Astrocyte (in vitro differentiated cells and primary cell): ENCODE measurements at places on chromosomes 11 and 22.

- H3K27me3 ChIP-seq, result no peaks in the 10 kb centered on the region
- no peak overlapping the region for H3K4me3 ChIP-seq
- peaks cover 20% of the 10 kb centered on the region for H3K4me1 ChIP-seq
- DNase-seq, result no peak
- H3K27ac ChIP-seq, result no peak overlapping the region
Measured at GRCh38 chr11:31874631-31875191, 63.6 kb upstream of the PAX6 start.

GRCh38 chr11:118450451-118450850, 14.2 kb downstream of the KMT2A start:
- no peaks in the 10 kb centered on the region for H3K27me3 ChIP-seq
- H3K4me1 ChIP-seq, result peaks cover 5% of the 10 kb centered on the region
- H3K27ac ChIP-seq, result no peak overlapping the region

GRCh38 chr22:31818481-31819392, 64.9 kb downstream of the DEPDC5 start:
- no peak overlapping the region for H3K4me3 ChIP-seq
- H3K27ac ChIP-seq, result no peak overlapping the region
- peaks cover 8% of the 10 kb centered on the region for H3K4me1 ChIP-seq
- peaks cover 33% of the 10 kb centered on the region for H3K36me3 ChIP-seq
- DNase-seq, result peak; percentile 51

DNA sequence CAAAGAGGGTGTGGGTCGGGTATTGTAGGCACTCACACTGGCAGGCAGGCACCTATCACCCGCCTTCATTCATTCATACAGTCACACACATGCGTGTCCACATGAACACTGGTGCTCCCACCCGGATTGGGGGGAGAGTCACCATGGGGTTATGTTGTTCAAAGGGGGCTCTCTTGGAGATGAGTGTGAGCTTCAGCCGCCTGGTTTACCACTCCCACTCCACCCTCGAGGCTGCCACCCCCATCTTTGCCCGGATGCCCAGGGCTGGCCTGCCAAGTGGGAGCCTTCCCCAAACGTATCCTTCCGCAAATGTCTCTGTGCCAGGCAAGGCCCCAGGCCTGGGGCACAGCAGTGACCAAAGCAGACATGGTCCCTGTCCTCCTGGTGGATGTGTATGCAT, 22.6 kb downstream of the MRGPRD start:
- no peaks in the 10 kb centered on the region for H3K36me3 ChIP-seq
- no peak overlapping the region for H3K4me3 ChIP-seq
- DNase-seq, result no peak
- H3K4me1 ChIP-seq, result peaks cover 6% of the 10 kb centered on the region
- no peak overlapping the region for H3K27ac ChIP-seq
- no peaks in the 10 kb centered on the region for H3K27me3 ChIP-seq

GRCh38 chr11:123314972-123315371, 115.1 kb upstream of the GRAMD1B start:
- H3K36me3 ChIP-seq, result no peaks in the 10 kb centered on the region
- no peak overlapping the region for H3K27ac ChIP-seq
- H3K4me3 ChIP-seq, result no peak overlapping the region
- H3K4me1 ChIP-seq, result no peaks in the 10 kb centered on the region
- peaks cover 17% of the 10 kb centered on the region for H3K27me3 ChIP-seq

DNA sequence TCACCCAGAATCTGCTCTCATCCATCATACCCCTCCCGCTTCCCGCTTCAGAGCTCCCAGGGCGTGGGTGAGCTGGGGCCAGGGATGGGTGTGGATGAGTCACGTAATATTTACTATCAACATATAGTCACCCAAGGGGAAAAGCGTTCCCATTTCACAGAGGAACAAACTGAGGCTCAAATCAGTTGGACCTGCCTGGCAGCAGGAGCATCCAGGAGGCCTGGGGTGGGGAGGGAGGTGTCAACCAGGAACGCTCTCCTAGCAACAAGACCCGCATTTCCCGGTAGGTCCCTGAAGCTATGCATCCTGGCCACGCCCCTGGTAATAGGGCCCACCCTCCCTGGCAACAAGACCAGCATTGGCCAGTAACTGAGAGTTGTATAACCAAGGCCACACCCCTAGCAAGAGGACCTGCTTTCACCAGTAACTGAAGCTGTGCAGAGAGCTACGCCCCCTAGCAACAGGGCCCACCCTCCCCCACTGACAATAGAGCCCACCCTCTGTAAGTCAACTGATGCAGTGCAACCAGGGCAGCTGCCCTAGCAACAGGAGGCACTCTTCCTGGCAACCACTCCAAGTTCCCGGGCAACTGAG, 32.7 kb upstream of the TXNRD2 start:
- no peaks in the 10 kb centered on the region for H3K36me3 ChIP-seq
- H3K27me3 ChIP-seq, result no peaks in the 10 kb centered on the region
- H3K4me3 ChIP-seq, result no peak overlapping the region
- DNase-seq, result peak; percentile 69
- H3K27ac ChIP-seq, result no peak overlapping the region
- H3K4me1 ChIP-seq, result peaks cover 10% of the 10 kb centered on the region

- H3K4me3 ChIP-seq, result no peak overlapping the region
- no peaks in the 10 kb centered on the region for H3K27me3 ChIP-seq
- H3K36me3 ChIP-seq, result no peaks in the 10 kb centered on the region
- no peak overlapping the region for H3K27ac ChIP-seq
- no peak for DNase-seq
- H3K4me1 ChIP-seq, result no peaks in the 10 kb centered on the region
Measured at GRCh38 chr22:48393041-48393370, 1434.7 kb downstream of the BRD1 start.

- H3K36me3 ChIP-seq, result peaks cover 24% of the 10 kb centered on the region
- H3K27me3 ChIP-seq, result no peaks in the 10 kb centered on the region
- H3K4me1 ChIP-seq, result peaks cover 10% of the 10 kb centered on the region
- no peak for DNase-seq
- H3K4me3 ChIP-seq, result no peak overlapping the region
Measured at GRCh38 chr11:12524865-12525264, 147.5 kb downstream of the PARVA start.
